ENCODE measurements at places on chromosomes 12 and 14.

- DNase-seq: no peak
Observed at GRCh38 chr14:95185033-95185766, 27.9 kb upstream of the DICER1 start.

- no peak for DNase-seq
Observed at GRCh38 chr12:71641390-71641789, 22.3 kb downstream of the ZFC3H1 start.

DNA sequence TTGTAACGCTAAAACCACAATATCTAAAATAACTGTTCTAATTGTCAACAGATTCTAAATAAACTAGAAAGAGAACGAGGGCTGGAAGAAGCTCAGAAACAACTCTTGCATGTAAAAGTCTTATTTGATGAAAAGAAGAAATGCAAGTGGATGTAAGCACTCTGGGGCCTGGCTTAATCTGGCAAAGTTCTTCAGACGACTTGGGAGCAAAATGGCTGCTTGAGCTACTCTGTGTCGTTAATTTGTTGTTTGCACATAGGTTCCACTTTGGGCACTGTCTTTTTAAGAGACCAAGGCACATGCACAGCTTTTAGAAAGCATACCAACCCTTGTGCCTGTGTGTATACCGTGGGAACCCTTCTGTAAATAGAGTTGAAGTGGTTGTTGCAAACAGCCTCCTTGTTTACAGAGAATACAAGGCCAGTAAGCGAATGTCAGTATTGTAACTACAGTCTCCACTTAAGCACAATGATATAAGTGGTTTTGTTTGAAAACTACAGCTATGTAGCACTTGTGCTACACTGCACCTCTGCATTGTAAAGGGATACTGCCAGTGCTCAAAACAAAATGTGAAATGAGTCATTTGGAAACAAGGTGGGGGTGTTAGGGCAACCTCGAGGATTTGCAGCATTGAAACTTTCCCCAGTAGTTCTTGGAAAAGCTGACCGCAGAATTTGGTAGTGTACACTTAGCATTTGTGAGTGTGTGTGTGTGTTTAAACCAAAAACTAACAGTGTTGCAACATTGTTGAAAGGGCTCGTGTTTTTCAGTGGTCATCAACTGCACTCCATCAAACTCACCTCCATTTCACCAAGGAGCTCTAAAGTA lies 154.3 kb downstream of the CEP83 start:
- DNase-seq: peak; percentile 95

- DNase-seq: no peak
Observed at GRCh38 chr14:34170882-34171281, 220.0 kb upstream of the EGLN3 start.

DNA sequence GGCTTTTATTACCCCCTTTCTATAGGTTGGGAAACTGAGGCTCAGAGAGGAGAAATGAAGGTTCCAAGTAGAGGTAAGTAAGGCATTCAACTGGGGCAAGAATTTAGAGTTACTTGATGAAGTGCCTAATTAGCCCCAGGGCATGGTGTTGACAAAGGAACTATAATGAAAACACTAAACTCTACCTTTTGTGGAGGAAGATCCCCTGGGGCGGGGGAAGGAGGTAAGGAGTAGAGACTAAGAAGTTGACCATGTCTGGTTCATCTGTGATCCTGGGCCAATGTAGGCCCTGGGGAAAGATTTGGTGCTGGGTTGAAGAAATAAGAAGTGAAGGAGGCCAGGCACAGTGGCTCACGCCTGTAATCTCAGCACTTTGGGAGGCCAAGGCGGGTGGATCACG lies 16.2 kb upstream of the COX6A1 start:
- no peak for DNase-seq

DNA sequence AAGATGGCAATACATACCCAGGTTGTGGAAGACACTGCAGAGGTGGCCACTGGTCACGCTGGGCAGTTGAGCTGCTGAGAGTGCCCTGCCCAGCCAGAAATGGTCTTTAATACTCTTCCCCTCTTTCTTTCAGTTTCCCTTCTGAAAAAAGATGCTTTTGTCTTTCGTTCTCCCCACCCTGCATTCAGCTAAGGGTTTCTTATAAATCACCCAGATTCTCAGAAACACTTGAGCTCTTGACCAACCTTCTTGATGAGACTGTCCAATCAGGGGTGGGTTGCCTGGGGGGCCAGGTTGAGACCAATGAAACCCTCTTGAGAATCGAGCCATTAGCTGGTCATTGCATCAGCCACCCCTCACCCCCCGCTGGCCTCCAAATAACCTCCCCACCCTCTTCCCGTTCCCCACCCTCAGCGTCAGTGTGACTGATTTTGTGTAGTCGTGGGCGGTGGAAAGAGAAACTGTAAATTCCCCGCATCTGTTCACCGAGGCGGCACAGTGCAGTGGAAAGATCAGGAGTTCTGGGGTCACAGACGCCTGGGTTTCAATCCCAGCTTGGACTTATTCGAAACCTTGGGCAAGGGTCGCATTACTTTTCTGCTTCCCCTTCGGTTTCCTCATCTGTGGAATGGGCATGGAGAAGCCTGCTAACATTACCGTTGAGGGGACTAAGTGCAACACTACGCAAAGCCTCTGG lies 52.3 kb downstream of the SLC25A47 start:
- DNase-seq: peak; percentile 96

DNA sequence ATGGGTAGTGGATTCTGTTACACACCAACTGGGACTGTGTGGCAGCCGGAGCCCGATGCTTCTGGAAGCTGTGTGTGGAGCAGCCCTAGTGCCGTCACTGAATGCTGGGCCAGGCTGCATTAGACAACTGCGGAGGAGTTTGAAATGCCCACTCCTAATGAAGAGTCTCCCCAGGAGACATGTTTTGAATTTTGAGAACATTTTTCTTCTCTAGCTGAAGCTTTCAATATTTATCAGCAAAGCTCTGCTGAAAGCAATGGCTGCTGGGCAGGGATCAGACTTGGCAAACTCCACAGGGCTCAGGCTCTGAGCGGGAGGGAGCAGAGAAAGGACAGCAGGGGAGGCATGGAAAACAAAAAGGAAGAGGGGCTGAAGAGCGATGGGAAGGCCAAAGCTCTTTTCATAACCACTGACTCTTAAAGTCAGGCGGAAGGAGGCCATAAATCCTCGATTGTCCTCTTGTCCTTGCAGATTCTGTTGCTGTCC lies 189.1 kb downstream of the MON2 start:
- no peak for DNase-seq

GRCh38 chr14:64195199-64195598 lies 99.0 kb downstream of the ESR2 start:
- no peak for DNase-seq

GRCh38 chr14:61119006-61119405 lies 138.0 kb downstream of the SLC38A6 start:
- DNase-seq: no peak

DNA sequence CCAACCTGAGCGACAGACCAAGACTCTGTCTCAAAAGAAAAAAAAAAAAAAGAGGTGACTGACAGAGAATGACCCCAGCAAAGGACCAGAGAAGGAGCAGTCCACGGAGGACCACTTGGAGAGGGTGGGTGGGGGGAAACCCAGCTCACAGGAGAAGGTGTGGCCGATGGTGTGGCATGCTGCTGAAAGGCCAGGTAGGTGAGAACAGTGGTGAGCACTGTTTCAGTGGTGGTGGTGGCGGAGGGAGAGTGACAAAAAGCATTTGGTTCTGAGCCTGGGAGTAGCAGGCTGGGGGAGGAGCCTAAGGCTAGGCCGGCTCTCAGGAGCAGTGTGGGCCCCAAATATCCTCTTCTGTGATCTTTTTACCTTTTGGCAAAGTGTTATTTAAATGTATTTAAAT lies 63.8 kb downstream of the IRF2BPL start:
- no peak for DNase-seq

DNA sequence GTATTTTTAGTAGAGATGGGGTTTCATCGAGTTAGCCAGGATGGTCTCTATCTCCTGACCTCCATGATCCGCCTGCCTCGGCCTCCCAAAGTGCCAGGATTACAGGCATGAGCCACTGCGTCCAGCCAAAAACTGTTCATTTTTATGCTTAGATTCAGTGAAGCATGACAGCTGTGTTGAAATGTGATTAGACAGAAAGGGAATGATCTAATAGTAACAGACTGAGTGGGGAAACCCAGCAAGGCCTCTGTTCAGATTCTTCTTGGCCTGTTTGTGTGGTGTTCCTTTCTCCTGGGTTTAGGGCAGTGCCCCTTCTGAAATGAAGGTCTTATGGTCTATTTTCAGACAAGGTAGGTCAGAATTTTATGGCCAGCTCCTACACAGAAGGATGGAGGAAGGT lies 11.8 kb upstream of the ABCD4 start:
- DNase-seq: no peak

DNA sequence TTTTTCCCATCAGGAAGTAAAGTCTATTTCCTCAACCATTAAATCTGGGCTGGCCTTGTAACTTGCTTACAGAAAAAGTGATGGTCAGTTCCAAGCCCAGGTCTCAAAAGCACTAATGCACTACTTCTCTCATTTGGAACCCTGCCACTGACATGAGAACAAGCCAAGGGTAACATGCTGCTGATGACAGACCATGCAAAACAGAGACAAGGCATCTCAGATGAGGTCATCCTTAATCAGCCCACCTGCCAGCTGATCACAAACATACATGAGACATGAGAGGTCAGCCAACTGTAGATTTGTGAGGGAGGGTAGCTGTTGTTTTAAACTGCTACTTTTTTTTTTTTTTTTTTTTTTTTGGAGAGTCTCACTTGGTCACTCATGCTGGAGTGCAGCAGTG lies 16.2 kb downstream of the TWF1 start:
- DNase-seq: peak; percentile 39

Measured in astrocyte (in vitro differentiated cells and primary cell).